NCI-H774 (cell line): ENCODE measurements at places on chromosomes 2 and 18.

DNA sequence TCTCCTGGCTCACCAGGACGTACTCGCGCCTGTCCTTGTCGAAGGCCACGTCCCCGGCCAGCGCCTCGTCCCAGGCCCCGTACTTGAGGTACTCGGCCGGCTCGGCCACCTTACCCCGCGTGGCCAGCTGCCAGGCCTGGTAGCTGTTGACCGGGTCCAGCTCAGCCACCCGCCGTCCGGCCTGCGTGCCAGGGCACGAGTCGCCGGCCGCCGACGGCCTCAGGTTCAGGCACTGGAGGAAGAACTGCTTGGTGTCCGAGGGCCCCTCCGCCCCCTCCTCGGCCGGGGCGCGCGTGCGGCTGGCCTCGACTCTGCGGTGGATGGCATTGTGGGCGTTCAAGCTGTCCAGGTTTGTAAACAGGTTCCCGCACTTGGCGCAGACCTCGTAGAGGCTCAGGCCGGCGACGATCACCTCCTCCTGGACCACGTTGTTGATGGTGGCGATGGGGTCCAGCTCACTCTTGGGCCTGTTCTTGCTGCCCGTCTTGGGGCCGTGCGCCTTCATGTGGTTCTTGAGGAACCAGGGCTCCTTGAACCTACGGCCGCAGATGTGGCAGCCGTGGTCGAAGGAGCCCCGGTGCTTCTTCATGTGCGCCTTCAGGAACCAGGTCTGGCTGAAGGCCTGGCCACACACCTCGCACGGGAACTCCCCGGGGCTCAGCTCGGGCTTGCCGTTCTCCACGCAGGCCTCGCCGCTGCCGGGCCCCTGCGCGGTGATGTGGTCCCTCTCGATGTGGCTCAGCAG lies 53.2 kb downstream of the ZNF516 start:
- DNase-seq: no peak

GRCh38 chr2:181821049-181821448 lies 70.5 kb upstream of the ITPRID2 start:
- DNase-seq: no peak

GRCh38 chr2:84631047-84631446 lies 114.7 kb downstream of the DNAH6 start:
- no peak for DNase-seq

DNA sequence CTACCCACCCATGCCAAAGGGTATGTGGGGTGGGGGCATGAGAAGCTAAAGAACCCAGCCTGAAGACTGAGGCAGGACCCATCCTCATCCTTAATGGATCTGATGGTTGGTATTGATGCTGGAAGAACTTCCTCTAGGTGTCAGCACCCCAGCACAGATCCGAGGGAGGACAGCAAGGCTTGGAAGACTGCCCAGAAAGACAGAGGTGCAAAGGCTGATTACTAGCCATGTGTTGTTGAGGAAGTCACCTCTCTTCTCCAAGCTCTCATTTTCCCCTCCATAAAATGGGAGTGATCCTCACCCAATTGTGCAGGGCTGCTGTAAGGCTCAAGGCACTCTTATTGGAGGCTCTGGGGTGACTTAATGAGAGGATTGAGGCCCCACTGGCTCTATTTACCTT lies 256.5 kb downstream of the CELF4 start:
- no peak for DNase-seq

GRCh38 chr2:179744401-179744800 lies 117.0 kb downstream of the ZNF385B start:
- DNase-seq: no peak
